ENCODE measurements at places on chromosomes 12 and 14. TPM values are rescaled to one million over a fixed set of nuclear protein-coding genes. Genes with fewer than 3 reads are reported as not detected.

GRCh38 chr14:70595443-70596185, 4.8 kb downstream of the MED6 start:
- DNase-seq: no peak

TSFM gene
- 31.9 TPM for polyA plus RNA-seq

GRCh38 chr12:21910657-21911056, 30.6 kb downstream of the ABCC9 start:
- DNase-seq: no peak

DNA sequence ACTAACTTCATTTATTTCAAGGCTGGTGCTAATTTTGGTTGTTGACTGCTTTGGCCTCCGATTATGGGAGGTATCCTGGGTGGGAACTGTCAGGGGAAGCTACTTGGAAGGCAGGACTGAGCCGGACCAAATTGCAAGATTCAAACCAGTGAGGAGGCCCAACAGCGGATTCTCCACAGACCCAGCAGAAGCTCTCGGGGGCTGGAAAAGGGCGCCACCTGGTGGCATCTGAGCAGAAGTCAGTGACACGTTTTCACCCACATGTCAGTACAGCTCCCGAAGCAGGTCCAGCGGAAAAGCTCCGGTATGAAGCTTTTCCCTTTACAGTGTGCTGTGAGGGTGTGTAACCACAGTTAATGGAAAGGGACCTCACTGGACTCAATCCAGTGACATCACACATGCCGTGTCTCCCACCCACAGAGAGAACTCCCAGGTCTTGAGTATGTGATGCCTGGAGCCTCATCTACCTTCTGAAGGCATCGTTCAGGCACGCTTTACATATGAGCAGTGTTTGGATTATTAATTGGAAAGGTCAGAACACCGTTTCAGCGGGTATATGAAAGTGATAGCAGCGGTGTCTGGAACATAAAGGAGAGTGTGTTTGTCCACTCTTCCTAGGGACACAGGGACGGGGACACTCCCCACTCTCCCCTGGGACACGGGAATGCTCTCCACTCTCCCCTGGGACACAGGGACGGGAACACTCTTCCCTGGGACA, 3.6 kb upstream of the P2RX2 start:
- DNase-seq: peak; percentile 86

DNA sequence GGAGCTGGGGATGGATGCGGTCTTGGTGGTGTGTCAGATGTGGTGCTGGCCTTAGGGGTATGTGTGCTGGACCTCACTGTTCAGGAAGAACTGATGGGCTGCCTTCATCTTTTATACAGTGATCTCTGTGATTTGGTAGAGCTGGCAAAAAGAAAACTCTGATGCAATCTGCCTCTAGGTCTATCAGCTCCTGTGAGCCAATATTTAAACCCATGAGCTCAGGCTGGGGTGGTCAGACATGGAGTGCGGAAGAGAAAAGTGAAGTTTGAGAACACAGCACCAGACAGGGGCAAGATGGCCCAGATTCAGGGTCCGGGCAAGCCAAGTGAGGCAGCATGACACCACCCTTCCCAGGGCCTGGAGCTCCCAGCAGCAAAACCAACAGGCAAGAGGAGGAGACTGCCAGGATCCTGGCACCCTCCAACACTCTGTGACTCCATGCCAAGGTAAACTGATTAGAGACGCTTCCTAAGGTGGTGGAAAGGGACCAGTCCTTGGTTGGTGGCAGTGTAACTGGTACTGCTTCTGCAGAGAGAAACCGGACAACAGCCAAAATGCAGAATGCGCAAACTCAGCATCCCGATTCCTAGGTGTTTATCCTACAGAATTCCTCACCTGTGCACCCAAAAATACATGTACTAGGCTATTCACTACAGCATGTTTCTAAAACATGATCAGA, 82.3 kb downstream of the CHGA start:
- DNase-seq: no peak

DNA sequence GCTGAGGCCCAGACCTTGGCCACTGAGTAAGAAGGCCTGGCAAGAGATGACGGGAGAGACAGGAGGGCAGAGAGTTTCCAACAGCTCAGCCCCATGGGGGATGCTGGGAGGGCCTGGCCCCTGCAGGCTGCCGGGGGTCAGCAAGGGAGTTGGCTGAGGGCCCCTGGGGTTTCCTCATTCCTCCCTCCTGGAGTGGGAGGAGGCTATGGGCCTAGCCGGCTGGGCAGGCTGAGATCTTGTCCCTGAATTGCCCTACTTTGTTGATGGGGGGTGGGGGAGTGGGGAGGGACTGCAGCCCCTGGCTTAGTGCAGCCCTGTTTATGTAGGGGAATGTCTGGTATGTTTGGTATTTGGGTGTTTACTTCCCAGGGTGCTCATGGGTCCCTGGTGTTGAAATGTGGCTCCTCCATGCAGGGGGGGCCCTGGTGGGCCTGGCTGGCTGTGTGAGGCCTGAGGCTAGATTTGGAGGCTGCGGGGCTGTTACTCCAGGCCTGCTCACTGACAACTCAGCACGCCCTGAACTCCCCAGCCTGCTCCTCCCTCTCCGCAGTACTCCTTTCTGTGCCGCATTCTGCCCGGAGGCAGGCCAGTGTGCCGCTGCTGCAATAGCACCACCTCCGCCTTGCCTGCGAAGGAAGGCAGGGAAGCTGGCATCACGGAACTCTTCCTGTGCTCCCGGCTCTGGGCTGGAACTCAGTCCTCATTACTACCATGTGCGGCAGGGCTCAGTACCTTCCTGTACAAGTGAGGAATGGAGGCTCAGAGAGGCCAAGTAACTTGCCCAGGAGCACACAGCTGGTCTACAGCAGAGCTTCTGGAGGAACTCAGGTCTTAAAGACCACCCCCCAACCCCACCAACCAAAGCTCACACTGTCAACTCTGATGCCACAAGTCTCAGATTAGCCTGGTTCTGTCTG, 25.3 kb downstream of the JDP2 start:
- DNase-seq: no peak

All from hindlimb muscle (tissue), 1 donor.